ENCODE measurements at places on chromosomes 1 and 21. TPM values are rescaled to one million over a fixed set of nuclear protein-coding genes. Genes with fewer than 3 reads are reported as not detected.
A peak's percentile ranks its signal among the peaks of the same experiment; 100 is the strongest.

- no peak overlapping the region for H3K4me3 ChIP-seq
- DNase-seq: no peak
- peaks cover 6% of the 10 kb centered on the region for H3K4me1 ChIP-seq
- peak overlapping the region; percentile 5 for H3K27ac ChIP-seq
- no peaks in the 10 kb centered on the region for H3K36me3 ChIP-seq
- peaks cover 17% of the 10 kb centered on the region for H3K27me3 ChIP-seq
Measured at GRCh38 chr1:53583868-53584776, 124.9 kb downstream of the DMRTB1 start.

LCK gene
- 1.2 TPM for total RNA-seq

DNA sequence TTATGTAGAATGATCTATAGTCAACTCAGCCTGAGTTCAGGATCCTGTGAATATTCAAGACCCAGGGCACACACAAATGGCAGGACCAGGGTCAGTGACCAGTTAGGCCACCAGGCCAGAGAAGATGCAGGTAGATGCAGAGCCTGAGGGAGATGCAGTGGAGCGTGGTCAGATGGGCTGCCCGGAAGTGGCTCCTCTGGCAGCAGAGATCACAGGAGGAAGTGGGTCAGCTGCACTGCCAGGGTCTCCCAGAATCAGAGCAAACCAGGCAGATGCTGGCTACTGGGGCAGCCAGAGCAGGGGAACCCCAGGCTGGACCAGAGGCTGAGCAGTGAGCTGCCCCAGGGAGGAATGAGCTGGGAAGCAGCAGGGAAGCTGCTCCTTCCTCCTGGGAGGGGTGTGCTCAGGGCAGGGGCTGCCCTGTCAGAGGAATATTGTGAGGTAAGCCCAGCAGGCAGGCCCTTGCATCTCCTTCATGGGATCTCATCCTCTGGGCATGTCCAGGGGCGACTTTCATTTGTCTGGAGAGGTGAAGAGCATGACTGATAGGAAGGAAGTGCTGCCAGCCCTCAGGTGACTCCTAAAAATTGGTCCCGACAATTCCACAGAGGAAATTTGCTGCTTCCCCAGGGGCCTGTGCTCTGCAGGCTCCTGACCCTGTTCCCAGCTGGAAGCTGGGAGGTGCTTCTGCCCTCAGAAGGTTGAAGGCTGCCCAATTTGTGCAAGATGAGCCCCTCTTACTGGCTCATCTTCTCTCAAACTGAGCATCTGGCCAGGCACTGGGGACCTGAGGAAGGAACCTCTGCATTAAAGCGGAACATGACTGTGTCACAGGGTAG lies 49.3 kb downstream of the STUM start:
- no peak overlapping the region for H3K4me3 ChIP-seq
- H3K27me3 ChIP-seq: peaks cover 25% of the 10 kb centered on the region
- H3K36me3 ChIP-seq: no peaks in the 10 kb centered on the region
- no peak for DNase-seq

RGS7 gene
- total RNA-seq: 2.4 TPM

PLA2G2D gene
- total RNA-seq: not detected

Measured in progenitor cell of endocrine pancreas (in vitro differentiated cells).